ENCODE measurements at places on chromosomes 2 and 18. TPM values are rescaled to one million over a fixed set of nuclear protein-coding genes. Genes with fewer than 3 reads are reported as not detected.

GRCh38 chr2:138652378-138652777 lies 127.8 kb downstream of the NXPH2 start:
- DNase-seq: no peak

DNA sequence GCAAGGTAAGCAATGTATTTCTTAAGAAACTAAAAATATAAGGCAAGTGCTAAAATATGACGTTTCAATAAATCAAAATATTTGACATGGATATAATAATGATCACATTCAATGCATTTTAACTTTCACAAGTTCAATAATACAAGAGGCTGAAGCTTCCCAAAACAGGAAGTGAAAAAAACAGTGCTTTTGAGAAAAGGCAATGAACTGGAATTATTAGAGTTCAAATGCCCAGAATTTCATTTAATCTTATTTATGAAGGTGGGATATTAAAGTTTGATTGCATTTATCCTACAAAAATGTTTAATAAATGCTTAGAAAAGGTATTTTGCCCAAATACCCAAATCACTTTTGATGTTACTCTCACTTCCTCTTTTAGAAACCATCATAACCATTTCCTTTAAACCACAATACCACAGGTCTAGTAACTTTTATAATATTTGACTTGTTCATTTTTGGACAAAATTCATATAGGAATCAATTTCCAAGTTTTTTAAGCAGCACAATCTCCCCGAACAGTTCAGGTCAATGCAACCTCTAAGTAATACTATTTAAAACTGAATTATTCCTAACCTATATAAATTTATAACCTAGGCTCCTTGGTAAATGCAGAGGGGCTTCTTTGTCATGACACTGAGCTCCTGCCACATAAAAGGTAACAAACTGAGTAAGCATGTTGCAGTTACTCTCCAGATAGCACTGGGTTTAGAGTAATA lies 2.1 kb downstream of the NCKAP1 start:
- no peak for DNase-seq

DNA sequence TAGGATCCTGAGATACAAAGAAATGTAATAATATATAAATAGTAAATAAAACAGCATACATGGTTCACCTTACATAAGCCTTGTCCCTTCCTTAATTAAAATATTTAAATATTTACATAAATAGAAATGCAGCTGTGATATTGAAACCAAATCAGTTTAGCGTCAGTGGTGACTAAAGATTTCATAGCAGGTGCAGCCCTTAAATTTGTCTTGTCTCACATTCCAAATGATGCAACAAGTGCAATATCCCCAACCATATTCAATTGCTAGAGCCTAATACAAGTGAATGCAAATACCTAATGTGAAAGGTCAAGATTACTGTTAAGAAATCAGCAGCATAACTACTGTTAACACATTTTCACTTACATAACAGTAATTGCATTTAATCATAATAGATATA lies 539.5 kb downstream of the NYAP2 start:
- no peak for DNase-seq

DNA sequence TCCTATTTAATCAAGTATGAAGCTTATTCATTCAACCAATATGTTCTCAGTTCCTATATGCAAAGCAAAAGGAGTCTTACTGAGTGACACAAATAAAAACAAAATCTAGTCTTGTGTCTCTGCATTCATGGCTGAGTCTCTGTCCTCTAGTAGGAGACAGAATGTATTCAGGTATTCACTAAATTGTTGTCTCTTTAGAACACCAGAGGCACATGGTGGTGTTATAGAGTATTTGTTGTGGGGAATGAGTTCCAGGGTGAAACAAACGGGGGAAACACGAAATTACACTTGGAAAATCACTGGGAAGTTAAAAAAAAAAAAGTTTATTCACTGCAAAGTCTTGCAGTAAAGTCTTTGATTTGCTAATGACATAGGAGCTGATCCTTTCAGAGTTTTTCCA lies 131.7 kb upstream of the FSHR start:
- DNase-seq: no peak

- no peak for DNase-seq
These were observed 72.0 kb downstream of the GALNT1 start for GRCh38 chr18:35653392-35654135.

- no peak for DNase-seq
These were observed 245.2 kb upstream of the STON1 start for GRCh38 chr2:48284621-48285212.

DNA sequence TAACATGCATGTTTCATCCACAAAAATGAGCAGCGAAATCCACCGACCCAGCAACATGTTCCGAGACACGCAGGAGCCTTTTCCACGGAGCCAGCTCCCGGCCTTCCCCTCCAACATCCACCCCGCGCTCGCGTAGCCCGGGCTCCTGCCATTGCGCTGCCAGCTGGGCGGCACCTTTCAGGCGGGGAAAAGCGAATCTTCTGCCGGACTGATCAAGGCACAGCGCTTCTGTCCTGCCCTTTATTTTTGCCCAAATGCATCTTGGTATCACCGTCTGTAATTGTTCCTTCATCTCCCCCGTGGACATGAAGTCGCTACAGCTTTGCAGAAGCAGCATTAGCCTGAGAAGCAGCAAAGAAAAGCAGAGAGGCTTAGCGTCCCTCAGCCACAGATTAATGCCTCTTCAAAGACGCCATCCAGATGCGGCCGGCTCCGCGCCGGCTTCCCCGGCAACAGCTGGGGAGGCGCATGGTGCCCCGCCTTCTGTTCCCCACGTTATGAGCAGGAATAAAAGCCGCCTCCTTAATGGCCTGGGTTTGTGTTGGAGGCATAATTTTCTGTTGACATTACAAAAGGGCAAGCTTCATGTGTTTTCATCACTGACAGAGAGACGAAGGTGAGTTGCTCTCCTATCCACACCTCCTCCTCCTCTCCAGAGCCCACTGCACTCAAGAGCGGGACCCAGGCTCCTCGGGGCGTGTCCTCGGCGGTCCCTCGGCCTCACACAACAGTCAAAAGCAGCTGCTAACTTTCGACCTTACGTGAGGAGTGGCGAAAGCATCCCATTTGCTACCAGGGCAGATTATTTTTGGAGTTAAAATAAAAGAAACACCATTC lies 122.1 kb upstream of the SALL3 start:
- DNase-seq: no peak

DNA sequence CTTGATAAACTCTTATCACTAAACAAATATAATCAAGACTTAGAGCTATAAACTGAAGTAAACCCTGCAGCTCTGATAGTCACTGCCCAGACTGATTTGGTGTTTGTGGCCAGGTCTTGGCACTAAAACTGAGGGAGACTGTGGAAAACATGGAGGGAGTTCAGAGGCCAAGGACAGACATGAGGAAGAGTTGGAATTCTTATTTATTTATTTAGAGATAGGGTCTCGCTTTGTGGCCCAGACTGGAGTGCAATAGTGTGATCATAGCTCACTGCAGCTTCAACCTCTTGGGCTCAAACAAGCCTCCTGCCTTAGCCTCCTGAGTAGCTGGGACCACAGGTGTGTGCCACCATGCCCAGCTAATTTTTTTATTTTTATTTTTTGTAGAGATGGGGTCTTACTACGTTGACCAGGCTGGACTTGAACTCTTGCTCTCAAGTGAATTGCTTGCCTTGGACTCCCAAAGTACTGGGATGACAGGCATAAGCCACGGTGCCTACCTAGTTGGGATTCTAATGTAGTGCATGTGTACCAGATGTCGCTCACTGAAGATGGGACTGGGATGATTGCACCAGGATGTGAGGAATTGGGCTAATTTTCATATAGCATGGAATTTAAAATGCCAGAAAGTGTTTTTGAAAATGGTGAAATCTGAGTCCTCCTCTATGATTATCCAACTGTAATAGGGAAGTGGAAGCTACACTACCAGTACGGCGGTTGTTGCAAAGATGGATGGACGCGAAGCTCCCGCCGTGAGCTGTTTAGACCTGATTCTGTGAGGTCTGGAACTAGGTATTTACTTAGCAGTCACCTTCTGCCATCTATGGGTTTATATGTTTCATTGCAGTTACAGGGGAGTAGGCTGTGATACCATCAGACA lies 52.7 kb upstream of the CTLA4 start:
- peak; percentile 24 for DNase-seq

The FBXO15 gene
- 5.9 TPM for total RNA-seq

DNA sequence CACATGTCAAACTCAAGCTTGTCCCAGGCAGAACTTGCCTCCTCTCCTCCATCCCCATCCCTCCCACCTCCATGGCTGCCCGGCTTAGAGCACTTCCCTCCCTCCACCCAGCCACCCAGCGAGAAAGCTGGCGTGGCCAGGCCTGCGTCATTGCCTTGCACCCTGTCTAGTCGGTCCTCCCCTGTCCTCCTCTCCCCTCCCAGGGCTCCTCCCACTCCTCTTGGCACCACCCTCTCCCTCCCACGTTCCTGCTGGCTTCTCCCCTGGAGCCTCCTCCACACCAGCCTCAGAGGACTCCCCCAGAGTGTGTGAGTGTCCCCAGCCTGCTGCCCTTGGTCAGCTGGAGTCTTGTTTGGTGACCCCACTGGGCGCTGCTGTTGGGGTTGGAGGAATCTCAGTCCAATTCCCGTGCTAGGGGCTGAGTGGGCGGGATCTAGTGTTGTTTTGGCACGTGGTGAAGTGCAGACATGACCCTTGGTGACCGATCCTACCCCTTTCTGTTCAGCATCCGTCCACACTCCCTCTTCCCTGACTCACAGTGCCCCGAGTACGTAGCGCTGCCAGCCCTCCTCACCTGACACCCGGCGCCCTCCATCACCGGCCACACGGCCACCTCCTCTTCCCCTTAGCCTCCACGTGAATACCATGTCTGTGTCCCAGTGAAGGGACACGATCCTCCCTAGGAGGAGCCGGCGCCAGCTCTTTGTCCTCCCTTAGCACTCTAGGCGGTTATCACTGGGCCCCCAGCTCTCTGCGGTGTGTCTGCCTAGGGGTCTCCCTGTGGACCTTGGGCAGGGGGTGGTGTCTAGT lies 41.4 kb downstream of the ATP6V1C2 start:
- no peak for DNase-seq

DNA sequence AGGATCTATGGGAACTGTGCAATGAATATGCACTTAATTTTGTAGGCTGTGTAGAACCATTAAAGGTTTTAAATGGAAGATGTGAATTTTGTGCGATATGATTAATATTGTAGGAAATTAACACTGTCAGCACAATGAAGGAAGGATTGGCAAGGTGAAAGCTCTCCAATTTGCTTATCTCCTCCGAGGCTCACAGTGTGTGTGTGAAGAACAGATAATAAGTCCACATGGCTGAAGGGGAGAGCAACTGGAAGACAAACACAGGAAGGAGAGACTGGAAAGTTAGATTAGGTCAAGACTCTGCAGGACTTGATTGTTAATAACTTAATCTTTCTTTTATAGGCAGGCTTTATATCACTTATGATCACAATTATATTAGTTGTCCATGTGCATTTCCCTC lies 269.7 kb upstream of the VRK2 start:
- DNase-seq: no peak

GRCh38 chr2:46202453-46202852 lies 94.8 kb upstream of the EPAS1 start:
- no peak for DNase-seq

The REV1 gene
- 54.2 TPM for total RNA-seq

DNA sequence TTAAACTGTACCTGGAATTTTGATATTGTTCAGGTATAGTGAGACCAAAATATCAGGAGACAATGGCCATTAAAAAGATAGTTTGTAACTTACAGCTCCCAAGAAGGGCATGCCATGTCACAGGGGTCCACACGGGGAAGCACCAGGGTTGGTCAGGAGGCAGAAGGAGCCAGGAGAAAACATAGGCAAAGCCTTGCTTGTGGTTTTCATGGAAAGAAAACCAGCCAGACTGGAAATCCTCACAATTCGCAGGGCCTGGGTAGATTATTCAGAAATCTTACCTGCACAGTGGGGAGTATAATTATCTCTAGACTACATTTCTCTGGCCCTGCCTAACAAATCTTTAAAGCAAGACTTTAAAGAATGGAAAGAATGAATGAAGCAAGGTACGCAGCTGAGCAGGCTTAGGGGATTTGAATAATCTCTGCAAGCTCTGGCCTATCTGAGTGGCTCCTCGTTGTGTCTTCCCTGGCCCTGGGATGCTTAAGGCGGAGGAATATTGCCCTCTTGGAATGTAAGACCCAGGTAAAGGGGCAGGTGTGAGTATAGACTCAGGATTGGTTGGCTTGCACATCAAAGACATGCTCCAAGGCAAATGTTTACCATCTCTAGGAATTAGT lies 66.9 kb upstream of the CDC42EP3 start:
- DNase-seq: no peak

GRCh38 chr2:160199053-160199452 lies 1.0 kb downstream of the ITGB6 start:
- no peak for DNase-seq

DNA sequence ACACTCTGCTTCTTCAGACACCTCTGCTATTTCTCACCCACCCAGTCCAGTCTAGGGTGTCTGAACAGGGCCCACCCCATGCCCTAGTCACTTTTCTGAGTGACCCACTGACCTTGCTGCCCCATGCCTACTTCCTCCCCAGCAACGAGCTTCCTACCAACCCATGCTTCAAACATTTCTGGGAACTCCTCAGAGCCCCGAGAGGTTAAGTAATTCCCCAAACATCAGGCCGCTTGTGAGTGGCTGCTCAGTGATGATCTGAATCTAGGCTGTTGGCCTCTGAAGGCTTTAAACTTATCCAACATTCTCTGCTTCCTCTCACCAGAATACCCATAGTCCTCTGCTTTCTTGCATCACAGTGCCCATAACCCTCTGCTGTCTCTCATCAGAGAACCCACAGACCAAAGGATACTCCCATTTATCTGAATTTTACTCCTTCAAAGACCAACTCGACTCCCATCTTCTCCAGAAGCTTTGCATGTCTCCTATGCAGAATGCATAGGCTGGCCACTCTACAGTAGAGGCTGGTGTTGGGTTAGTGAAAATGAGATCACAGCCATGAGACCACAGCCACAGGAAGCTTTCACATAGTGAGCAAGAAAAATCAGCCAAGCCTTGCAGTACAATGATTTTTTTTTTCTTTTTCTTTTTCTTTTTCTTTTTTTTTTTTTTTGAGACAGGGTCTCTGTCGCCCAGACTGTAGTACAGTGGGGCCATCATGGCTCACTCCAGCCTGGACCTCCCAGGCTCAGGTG lies 309.5 kb upstream of the LYPD1 start:
- no peak for DNase-seq

- no peak for DNase-seq
These were observed 1008.6 kb downstream of the TSN start for GRCh38 chr2:122764014-122764413.

The EMILIN1 gene
- 8.6 TPM for total RNA-seq

DNA sequence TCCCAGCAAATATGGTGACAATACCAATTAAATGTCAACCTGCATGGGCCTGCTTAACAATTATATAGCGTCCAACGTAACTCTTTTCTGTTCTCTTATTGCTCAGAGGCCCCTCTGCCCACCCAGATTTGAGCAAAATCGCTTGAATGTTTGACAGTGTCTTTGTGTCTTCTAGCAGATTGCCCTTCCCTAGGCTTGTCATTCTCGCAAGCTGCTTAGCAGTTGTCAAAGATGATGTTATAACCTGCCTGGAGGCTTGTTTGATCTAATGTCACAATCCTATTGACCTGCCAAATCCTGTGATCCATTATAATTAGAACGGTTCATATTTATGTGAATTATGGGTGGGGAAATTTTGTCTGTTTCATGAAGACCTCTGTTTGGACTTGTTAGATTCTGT lies 108.8 kb downstream of the FARSB start:
- DNase-seq: no peak

- peak; percentile 48 for DNase-seq
These were observed 563.1 kb upstream of the PIK3C3 start for GRCh38 chr18:41391616-41392595.

Measured in dorsolateral prefrontal cortex (tissue), 122 donors.